Hepatocyte (in vitro differentiated cells): ENCODE measurements at places on chromosomes 3 and 15.

GRCh38 chr3:169811631-169812331, 889 bp upstream of the LRRIQ4 start:
- DNase-seq, result peak; percentile 30
- peak overlapping the region; percentile 38 for H3K4me3 ChIP-seq
- peak overlapping the region; percentile 71 for H3K27ac ChIP-seq
- peaks cover 7% of the 10 kb centered on the region for H3K4me1 ChIP-seq

DNA sequence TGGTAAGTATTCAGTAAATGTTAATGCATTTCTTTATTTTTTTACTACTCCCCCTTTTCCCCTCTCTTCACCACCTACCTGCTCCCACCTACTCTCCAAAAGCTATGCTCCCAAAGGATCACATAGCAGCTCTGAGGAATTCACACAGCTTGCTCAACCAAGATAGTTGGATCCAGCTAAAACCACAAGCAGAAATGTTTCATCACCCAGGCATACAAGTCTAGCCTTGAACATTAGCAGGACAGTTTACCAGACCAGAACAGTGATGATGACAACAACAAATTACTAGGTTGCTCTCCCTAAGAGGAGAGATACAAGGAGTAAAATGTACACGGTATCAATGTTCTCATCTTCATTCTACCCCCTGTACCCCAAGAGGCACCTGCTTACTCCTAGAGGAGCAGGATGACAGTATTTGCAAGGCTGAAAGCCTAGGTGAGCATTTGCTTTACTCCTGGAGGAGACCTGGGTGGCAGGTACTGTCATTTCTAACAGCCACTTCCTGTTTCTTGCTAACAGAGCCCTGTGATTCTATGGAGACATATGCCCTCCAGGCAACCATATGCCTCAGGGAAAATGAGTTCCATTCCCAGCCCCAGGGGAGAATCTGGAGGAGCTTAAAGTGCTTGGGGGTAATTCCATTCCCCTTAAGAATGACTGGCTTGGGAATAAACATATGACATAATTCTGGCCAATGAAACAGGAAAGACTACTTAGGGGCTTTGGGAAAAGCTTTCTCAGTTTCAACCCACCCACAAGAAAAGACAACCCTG, 237.5 kb downstream of the NTRK3 start:
- peak; percentile 13 for DNase-seq
- no peak overlapping the region for H3K4me3 ChIP-seq
- no peaks in the 10 kb centered on the region for H3K27me3 ChIP-seq
- H3K27ac ChIP-seq, result no peak overlapping the region
- H3K36me3 ChIP-seq, result no peaks in the 10 kb centered on the region

DNA sequence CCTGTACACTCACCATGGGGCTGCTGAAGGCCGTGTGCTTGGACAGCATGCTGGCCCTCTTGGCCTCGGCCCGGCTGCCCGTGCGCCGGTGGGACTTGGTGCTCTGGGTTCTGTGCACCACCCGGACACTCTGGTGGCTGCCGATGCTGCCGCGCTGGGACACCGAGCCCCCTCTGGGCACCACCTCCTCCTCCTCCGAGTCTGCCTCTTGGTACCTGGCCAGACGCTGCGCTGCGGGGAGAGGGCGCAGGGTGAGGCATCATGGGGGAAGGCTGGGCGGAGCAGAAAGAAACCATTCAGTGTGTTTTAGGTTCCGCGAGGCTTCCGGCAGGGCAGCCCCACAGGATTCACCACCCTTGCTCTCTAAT, 145.0 kb downstream of the ATP10A start:
- no peaks in the 10 kb centered on the region for H3K27me3 ChIP-seq
- H3K27ac ChIP-seq, result no peak overlapping the region
- peaks cover 4% of the 10 kb centered on the region for H3K4me1 ChIP-seq
- no peaks in the 10 kb centered on the region for H3K36me3 ChIP-seq

GRCh38 chr3:28743831-28744230, 395.2 kb upstream of the AZI2 start:
- no peak overlapping the region for H3K27ac ChIP-seq
- no peak for DNase-seq
- H3K4me3 ChIP-seq, result no peak overlapping the region
- H3K4me1 ChIP-seq, result no peaks in the 10 kb centered on the region
- no peaks in the 10 kb centered on the region for H3K36me3 ChIP-seq
- H3K27me3 ChIP-seq, result no peaks in the 10 kb centered on the region

DNA sequence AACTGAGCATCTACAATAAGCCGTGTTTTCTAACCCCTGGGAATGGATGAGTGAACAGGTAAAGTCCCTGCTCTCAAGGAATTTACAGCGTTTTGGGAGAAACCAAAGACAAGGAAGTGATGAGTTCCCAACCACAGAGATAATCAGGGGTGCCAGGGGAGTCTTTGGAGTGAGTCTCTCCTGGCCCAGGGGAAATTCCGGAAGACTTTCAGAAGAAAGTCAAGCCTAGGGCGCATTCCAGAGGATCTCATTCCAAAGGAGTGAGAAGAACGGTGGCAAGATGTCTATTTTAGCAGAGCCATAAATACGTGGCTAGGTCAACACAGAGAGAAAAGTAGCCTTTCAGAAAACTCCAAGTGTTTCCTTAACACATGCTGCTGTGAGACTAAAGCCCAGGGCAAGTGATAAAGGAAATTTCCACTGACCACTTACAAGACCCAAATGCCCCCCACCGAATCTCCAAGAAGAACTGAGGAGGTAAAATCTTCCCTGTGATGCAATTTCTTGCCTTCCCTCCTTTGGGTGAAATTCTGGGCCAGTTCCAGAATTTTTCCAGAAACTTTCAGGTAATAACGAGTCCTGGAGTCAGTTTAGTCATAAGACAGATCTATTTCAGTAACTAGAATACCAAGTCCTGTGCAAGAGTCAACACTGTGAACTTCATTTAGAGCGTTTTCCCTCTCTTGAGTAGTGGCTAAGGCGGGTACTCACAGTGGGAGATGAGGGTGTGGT, 437.4 kb downstream of the NR2F2 start:
- H3K27ac ChIP-seq, result no peak overlapping the region
- no peaks in the 10 kb centered on the region for H3K36me3 ChIP-seq
- no peak overlapping the region for H3K4me3 ChIP-seq
- no peak for DNase-seq
